ENCODE measurements at places on chromosomes 4 and X. TPM values are rescaled to one million over a fixed set of nuclear protein-coding genes. Genes with fewer than 3 reads are reported as not detected.

DNA sequence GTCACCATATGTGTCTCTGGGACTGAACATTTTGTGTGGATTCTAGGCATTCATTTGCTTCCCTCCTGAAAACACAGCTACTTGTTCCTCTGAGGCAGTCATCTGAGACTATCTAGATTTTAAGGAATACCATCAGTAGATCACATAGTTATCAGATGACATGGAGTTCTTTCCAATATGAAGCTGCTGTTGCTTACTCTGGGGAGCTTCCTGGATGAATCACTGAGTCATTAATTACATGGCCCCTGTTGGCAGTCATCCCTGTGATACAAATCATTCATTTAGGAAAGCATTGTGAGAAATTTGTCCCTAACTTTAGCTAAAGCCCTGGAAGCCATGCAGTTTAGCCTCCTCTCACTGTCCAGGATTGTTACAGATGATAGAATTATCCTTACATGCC, 98.2 kb upstream of the ARSJ start:
- peak; percentile 14 for DNase-seq

DNA sequence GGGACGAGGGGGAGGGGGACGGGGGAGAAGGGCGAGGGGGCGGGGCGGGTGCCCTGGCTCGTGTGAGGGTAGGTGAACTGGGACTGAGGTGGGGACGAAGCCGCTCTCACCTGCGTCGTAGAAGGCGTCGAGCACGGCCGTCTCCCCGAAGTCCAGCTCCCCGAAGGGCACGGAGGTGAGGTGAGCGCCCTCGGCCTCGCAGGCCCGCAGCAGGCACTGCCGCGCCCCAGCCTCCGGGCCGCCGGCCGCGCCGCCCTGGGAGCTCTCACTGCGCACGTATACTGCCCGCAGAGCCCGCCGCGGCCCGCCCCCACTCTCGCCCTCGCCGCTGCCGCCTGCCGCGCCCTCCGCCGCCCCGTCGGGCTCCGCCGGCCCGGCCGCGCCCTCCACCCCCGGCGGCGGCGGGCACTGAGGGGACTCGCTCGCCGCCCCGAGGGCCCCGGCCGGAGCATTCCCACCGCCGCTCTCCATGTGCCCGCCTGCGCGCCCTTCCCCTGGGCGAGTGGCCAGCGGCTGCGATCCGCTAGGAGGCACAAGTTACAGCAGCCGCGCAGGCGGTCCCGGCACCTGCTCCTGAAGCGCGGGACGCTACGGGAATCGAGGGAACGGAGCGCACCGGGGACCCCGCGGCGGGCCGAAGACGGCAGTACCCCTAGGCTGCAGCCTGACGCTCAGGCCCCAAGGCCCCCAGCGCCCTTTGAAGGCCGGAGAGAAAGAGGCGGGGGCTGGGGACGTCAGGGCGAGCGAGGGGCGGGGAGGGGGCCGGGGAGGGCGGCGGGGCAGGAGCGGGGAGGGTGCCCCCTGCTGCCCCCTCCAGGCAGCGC, at the start of gene MAP3K15:
TSS of gene MAP3K15 (minus strand) at position 718 of the 824 bp plus-strand sequence. CDS start at position 471, 247 bp downstream.
- DNase-seq: peak; percentile 31

DNA sequence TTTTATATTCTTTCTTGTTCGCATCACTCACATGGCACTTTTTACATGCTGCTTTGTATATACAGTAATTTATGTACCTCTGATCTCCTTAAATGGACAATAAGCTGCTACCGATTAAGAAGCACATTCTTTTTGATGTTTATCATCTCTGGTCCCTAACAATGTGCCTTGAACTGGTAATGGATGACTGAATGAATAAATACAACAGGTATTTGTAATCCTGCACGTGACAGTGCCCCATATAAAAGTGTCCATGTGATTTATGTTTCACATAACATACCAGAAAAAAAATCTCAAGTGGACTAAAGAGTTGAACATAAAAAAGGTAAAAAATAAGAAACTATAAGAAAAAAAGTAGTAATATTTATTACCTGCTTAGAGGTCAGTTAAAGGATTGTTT, 7.7 kb upstream of the SLAIN2 start:
- DNase-seq: no peak

TREX2 gene
- total RNA-seq: not detected

- no peak for DNase-seq
These were observed 53.7 kb downstream of the C4orf46 start for GRCh38 chr4:158617956-158618355.

DNA sequence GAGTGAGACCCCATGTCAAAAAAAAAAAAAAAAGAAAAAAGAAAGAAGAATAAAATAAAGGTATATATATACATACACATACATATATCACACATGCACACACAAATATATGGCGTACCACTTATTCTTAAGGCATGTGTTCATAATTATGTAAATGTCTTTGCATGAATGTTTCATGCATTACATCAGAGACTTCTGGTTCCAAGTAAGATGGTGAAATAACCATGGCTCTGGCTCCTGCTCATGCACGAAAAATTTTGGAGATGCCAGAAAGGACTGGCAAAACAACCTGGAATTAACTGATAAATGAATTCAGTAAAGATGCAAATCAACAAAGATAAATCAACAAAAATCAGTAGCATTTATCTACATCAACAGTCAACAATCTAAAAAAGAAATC, 19.7 kb upstream of the FHIP1A start:
- no peak for DNase-seq

DNA sequence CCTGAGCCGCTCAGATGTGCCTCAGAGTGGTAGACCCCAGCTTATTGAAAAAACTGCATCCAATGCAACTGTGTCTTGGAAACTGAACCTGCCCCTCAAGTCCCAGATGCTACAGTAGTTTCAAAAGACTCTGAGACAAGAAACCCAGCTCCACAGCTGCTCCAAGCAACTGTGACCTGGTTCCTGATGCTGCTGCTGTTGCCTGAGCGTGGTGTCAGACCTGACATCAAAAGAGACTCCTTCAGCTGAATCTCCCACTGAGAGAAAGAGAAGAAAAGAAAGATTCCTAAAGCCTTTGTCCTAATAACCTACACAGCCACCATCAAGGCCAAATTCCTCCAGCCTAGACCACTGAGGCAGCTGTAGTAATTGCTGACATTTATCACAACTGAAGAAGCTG, 630.1 kb downstream of the STIM2 start:
- no peak for DNase-seq

- no peak for DNase-seq
These were observed 374.6 kb upstream of the SLC7A11 start for GRCh38 chr4:138616775-138617174.

DNA sequence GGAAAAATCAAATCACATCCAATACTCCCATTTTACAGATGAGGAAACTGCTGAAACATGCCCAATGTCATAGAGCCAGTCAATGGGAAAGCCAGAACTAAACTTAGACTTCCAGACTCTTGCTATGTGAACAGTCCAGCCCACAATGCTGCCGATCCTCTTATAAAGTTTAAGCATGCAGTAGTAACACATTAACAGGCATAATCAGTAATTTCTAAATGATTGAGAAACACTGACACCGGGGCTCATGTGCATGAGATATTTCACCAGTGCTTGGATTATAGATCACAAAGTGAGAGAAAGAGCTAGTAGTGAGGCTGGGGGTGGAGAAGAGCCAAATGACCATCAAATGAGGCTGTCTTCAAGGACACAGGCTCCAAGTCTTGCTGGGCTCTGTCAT, 2.5 kb downstream of the BDH2 start:
- no peak for DNase-seq

DNA sequence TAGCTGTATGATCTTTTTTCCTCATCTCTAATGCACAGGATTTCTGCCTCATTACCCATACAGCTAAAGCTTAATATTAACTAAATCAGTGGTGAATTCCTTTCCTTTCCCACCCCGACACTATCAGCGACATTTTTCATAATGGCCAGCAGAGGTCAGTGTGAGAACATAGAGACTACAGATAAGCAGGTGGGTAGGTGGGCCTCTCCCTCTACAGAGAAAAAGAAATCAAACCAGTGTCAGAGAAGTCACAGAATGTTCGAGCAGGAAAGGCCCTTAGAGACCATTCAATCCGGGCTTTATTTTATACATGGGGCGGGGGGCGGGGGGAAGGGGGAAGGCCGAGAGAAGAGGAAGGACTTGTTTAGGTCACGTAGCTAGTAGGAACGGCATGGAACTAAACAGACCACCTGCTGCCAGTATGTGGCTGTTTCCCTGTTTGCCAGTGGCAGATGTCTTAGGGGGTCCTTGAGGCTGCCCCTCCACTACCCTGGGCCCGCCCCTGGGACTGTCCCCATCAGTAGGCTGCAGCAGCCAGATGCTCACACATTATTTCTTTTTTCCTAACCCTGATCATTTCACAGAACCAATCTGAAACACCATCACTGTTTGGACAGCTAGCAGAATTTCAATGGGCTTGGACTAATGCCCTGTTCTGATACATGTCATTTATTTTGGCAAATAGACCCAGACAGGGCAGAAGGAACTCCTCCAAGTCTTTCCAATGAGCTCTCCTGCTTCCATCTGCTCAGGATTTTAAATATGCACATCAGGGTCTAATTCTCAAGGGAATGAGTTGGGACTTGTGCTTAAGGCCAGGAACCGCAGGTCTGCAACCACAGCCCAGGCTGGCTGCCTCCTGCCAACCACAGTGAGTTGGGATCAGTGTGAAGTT, 133.4 kb downstream of the ATG4A start:
- peak; percentile 41 for DNase-seq

DNA sequence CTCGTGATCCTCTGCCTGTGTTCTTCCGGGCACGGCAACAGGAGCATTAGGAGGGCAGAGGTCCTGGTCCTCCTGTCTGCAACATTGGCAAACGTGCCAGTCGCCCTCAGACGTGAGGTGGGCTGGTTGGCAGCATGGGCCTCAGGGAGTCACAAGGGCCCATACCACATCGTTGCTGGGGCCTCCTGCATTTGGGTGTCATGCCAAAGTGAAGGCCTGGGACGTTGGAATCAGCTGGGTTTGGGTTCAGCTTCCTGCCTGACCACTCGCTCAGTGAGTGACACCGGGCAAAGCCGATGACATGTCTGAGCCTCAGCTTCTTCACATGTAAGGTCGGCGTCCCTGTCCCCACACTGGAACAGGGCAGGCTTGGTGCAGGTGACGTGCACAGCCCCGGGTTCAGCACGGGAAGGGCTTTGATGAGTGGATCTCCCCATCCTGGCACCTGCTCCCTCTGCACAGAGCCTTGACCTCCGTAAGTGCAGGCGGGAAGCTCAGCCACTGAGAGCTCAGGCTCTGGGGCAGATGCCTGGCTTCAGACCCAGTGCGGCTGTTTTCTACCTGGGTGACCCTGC, 91.6 kb downstream of the PSAPL1 start:
- DNase-seq: no peak

GRCh38 chr4:123060039-123060770, 137.8 kb upstream of the NUDT6 start:
- DNase-seq: no peak

GPR143 gene
- not detected for total RNA-seq

CT45A2 gene
- not detected for total RNA-seq

DNA sequence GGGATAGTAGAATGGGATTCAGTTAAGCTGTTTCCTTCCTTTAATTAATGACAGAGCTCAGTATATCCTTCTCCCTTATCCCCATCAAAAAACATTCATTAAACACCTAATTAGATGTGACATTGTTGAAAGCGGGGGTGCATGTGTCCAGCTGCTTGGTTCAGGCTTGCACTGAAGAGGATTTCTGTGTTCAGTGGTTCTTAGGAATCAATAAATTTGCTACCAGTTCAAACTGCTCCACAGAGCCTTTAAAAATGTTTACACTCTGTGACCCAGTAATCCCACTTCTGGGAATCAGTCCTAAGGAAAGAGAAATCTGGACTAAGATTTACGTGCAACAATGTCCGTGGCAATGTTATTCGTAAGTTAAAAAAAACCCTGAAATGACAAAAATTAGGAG, 7.2 kb upstream of the TMEM255A start:
- DNase-seq: no peak

- peak; percentile 49 for DNase-seq
These were observed 36.0 kb downstream of the GAB3 start for GRCh38 chrX:154714925-154715324.

GRCh38 chr4:164304861-164305260, 449.1 kb upstream of the SMIM31 start:
- DNase-seq: peak; percentile 6

- DNase-seq: no peak
These were observed 50.1 kb downstream of the DHRSX start for GRCh38 chrX:2450681-2451080.

DNA sequence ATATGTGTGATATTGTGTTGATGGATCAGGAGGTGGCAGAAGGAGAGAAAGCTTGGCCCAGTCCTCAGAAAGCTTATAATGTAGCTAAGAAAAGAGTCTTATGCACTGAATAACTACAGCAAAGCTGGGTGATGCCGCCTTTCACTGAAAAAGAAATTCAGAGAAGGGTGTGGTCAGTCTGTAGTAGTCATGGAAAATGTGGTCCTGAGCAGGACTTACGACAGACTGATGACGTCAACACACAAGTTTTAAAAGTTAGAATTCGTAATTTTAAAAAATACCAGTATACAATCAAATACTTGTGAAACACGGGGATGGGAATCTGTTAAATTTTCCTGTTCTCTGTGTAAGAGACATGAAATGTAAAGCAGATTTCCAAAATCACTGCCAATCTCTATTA, 87.0 kb upstream of the RAPGEF2 start:
- DNase-seq: no peak

PLAC8 gene
- total RNA-seq: 18.2 TPM

SPOCK3 gene
- total RNA-seq: not detected

DNA sequence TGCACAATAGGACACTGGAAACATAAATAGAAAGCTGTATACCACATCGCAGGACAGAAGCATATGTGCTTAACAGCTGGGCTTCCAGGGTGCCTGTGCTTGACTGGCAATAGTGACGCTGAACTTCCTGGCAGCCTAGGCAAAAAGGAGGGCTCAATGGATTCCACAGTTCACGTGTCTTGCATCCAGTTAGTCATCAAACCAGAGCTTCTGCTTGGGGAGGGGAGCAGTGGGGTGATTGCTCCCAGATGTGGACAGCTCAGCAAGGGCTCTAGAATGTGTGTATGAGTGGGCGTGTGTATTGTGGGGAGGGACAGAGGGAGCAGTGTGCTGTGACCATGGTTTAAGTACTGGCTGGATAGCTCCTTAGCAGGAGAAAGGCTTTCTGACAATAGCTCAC, 2.3 kb downstream of the PRRG3 start:
- peak; percentile 87 for DNase-seq

SLC9B1 gene
- total RNA-seq: not detected

DNA sequence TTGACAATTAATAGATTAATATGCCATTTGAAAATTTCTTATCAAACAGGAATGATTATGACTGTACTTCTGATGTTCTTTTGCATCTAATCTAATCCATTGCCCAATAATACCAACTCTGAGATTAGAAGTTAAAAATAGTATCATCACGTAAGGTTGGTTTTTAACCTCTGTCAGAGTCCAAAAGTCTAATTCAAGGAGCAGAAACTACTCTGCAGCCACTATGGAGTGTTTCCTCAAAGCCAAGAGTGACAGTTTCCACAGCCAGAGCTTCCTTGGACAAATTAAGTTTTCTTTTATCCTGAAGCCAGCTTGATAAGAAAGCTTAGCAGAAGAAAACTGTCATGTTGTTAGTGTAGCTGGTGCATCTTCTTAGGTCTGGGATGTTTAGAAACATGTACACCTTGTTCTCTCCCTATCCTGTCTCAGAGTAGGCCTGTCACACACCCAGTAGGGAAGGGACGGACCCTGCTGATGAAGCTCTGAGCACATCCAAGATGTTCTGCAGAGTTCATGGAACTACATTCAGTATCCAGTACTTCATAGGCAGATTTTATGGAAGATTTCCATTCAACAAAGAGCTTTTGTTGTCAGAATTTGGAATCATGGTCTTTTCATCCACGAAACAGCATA, 20.4 kb upstream of the PI4K2B start:
- no peak for DNase-seq

Measured in H4 (cell line).